ENCODE measurements at places on chromosomes 2 and 18.

- no peak for DNase-seq
These were observed 86.4 kb upstream of the KLHL29 start for GRCh38 chr2:23298551-23298950.

GRCh38 chr2:109712123-109712449, 82.0 kb upstream of the RGPD5 start:
- no peak for DNase-seq

DNA sequence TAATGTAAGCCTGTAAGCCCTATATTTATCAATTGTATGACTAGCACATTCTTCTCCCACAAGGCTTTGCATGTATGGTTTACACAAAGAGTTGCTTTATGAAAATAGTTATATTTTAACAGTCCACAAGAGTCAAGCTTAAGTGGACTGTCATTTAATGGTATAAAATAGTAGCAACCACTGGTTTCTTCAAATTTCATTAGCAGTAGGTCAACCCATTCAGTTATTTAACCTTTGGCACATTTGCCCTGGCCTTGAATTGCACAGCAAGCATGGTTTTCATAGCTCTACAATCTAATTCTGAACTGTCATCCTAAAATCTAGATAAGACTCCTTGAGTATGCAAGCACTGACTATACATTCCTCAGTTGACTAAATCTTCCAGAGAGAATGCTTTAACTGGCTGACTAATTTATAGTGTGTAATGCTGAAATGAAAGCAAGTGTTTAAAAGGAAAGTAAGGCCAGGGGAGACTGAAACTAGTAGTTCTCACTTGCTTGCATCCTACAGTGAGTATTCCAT, 1.8 kb downstream of the DPP4 start:
- DNase-seq = no peak

DNA sequence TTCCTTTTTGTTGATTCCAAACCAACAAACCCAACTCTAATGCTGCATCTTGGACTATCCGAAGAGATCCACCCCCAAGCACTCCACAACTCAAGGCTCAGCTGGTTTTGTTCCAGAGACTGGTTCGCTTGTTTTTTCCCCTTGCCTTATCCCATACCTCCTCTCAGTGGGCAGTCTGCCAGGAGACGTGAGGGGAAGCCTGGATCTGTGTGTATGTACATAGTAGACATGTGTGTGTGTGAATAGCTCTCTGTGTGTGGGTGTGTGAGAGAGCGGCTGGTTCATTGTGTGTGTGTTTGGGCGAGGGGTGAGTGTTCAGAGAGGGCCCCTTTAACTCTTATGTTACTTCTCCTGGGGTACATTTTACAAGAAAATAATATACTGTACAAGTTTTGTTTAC, 94.4 kb downstream of the NRP2 start:
- no peak for DNase-seq

DNA sequence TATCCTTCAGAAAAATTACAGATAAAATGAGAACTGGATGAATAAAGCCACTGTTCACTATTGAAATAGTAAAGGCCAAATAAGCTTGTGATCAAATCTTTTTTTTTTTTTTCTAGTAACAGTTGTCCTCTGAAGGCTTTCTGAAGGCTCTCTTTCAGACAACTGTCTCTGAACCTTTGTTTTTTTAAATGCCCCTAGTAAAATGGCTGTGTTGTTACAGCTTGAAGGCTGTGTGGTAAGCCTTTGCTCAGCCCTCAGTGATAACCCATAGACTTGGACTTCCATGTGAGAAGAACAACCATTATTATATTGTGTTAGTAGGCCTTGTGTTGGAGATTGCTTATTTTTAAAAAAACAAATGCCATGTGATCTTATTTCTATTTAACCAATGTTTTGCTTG, 17.6 kb downstream of the FMNL2 start:
- no peak for DNase-seq

GRCh38 chr2:10830203-10830602, 17.6 kb upstream of the PDIA6 start:
- DNase-seq = no peak

GRCh38 chr2:85073033-85073432, 60.2 kb upstream of the TCF7L1 start:
- DNase-seq = no peak

DNA sequence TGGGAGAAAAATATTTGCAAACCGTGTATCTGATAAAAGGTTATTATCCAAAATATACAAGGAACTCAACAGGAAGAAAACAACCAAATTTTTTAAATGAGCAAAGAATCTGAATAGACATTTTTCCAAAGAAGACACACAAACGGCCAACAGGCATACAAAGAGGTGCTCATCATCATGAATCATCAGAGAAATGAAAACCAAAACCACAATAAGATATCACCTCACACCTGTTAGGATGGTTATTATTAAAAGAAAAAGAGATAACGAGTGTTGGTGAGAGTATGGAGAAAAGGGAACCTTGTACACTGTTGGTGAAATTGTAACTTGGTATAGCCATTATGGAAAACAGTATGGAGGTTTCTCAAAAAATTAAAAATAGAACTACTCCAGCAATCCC, 463.3 kb downstream of the IRS1 start:
- DNase-seq = no peak

DNA sequence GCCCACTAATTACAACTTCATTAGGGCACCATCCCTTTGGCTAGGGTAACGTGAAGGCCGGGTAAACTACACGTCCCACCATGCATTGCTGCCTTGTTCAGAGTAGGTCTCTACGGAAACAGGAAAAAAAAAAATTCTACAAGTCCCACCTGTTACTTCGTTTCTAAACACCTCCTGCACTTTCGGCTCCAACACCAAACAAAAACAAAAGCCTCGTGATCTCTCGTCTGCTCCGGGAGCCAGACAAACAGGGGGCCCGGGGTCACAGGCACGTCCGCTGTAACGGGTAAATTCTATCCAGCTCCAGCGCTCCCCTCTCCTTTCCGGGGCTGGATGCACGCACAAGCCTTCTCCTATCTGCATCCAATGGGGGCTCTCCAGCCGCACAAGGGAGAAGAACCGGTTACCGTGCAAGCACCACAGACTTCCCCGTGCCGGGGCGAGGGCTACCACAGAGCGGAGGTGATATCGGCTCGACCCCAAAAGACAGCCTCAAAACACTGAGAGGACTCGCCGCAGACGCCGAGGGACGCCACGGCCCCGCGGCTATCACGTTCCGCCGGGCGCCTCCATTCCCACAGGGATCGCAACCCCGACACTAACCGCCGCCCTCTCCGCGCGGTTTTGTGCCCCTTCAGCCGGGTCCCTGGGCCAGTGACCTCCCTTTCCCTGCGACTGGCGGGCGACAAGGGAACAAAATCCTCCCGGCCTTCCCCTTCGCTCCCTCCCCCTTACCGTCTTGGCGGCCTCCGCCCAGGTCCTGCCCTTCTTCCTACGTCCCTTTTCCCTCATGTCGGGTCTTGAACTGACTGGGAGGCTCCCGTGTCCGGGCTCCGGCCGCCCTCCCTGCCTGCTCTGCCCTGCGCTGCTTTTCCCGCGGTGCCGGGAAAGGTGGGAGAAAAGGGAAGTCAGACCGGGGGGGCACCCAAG, 591 bp downstream of the ASXL2 start:
- no peak for DNase-seq

DNA sequence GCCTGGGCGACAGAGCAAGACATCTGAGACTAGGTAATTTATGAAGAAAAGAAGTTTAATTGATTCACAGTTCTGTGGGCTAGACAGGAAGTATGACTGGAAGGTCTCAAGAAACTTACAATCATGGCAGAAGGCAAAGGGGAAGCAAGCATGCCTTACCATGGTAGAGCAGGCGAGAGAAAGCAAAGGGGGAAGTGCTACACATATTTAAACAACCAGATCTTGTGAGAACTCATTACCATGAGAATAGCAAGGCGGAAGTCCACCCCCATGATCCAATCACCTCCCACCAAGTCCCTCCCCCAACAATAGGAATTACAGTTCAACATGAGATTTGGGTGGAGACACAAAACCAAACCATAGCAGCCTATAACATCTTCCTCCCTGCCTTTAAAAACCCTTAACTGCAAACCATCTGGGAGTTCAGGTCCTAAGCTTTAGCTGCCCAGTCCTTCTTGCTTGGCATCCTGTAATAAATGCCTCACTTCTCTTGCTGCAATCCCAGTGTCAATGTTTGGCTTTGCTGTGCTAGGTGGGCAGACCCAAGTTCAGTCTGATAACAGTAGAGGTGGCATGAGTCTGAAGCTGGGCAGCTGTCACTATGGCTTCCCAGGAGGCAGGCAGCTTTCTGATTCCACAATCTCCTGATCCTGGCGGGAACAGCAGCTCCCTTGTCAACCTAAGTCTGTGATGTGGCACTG, 11.2 kb upstream of the SP5 start:
- no peak for DNase-seq

DNA sequence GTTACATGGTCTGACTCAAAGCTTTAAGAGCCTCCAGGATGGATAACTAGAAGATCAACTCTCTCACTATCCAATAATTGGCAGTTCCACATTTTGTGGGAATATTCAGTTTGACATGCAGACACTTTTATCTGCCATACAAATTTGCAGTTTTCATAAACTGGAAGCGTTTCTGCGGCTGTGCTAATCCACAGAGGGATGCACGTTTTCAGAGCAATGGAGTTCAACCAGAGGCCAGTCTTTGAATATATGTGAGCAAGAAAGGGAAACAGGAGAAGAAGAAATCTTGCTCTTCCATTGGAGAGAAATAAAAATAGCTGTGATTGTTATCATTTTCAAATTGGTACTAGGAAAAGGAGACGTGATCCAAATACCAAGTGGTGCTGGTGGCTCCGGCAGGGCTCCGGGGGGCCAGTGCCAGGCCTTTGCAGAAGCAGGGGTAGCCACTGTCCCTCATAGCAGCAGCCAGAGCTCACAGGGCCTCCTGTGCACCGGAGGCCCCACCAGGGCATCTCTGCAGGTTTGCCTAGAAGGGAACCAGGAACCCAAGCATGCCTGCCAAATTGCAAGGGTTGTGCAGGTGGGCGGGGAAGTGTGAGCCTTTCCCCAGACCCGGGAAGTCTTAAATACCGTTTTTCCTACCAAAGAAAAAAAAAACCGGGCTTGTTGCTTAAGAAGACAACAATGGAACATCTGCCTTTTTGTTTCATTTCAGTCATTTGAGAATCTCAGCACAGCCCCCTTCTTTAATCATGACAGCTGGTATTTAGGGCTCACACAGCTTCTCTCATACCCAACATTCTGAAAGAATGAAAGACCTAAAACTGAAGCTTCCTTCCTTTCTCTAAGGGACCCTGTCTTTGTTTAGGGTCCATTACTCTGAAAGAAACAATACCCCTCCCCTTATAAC, 791.1 kb upstream of the SOX11 start:
- DNase-seq = no peak

DNA sequence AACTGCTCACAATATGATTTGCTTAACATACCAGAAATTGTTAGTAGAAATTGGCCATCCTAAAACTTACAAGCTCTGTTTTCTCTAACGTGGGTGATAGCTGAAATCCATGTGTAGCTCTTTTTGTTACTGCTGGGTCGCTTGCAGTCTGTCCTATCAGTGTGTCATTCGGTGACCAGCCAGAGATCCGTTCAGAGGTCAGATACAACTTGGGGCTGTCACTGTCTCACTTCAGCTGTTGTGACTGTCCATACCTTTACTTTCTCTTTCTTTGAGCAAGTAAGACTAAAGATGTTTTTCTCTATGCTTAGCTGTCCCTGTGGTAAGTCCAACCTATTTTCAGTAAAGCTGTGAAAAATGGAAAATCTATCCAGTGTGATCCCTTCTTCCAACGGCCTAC, 282.9 kb upstream of the KCNH7 start:
- DNase-seq = no peak

DNA sequence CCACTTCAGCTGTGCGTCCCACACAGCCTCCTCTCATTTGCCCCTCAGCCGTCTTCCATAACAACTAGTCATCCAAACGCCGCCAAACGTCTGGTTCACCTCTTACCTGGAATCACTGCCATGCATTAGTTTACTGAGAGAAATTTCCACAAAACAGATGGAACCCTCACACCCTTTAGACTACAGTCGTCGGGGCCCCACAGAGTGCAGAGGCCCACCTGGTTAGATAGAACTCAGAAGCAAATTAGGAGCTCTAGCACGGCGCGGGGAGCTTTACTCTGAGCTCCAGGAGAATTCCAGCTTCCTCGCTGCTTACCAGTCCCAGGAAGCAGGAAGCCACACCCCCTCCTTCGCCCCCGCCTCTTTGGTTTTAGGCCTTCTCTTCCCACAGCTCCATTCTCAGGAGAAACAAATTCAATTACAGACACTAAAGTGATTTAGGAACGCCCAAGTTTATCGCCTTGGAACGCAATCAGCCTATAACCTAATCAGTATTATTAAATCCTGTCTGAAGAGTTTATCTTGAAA, 9.4 kb downstream of the RNU2-63P start:
- DNase-seq = no peak

GRCh38 chr18:41992066-41992465, 37.0 kb downstream of the PIK3C3 start:
- DNase-seq = no peak
